ENCODE measurements at places on chromosomes 13 and 19. TPM values are rescaled to one million over a fixed set of nuclear protein-coding genes. Genes with fewer than 3 reads are reported as not detected.

DNA sequence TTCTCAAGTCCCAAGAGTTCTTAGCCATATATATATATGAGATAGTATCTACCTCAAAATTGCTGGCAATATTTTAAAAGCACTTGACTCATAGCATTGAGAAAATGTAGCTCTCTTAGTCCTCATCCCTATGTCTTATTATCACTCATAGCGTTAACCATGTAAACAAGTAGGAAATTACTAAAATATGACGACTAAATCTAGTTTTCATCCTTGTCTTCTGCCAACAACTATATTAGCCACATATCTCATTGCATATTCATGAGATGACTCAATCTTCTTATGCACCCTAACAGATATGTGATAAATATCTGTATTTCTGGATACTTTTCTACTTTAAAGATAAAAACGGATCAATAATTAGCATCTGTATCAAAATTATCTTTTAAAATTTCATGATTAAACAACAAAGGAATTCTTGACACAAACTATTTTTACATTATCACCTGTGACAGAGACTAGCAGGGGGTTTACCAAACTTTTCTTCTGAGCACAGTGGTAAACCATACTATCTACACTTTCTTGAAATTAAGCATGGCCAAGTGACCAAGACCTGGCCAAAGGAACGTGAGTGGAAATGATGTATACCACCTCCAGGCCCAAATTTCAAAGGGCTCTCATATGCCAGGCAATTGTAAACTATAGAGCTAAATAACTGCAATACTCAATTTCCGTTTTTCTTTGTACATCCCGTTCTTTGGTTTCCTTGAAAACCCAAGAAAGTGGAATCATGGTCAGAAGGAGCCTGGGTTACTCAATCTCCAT is 45.7 kb downstream of the ZC3H13 start:
- no peak for DNase-seq

NKPD1 gene
- total RNA-seq, result not detected

DNA sequence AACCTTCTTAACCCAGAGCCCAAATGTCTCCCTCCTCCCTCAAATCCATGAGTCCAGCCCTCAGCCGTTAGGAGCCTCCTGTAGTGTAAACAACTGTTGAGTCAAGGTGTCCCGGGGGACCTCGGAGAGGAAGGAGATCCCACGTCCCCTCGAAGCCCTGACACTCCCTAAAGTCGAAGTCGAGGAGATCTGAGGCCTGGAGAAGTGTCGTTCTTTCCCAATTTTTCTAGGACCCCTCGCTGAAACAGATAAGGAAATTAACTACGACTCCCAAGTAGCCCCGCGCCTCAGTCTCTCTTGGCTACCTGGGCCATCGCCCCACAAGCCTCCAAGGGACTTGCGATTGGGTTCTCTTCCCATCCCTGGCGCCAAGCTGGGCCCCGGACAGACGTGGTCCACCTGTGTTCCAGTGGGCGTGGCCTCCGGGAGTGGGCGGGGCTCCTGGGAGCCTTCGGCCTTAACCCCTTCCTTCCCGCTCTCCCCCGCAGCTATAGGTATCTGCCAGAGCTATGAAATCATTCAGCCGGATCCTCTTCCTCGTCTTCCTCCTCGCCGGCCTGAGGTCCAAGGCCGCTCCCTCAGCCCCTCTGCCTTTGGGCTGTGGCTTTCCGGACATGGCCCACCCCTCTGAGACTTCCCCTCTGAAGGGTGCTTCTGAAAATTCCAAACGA is 869 bp downstream of the GFY start:
- no peak for DNase-seq

- no peak for DNase-seq
Measured at GRCh38 chr19:46959894-46960556, 59.6 kb upstream of the NPAS1 start.

PLEKHA4 gene
- 519 TPM for total RNA-seq

DNA sequence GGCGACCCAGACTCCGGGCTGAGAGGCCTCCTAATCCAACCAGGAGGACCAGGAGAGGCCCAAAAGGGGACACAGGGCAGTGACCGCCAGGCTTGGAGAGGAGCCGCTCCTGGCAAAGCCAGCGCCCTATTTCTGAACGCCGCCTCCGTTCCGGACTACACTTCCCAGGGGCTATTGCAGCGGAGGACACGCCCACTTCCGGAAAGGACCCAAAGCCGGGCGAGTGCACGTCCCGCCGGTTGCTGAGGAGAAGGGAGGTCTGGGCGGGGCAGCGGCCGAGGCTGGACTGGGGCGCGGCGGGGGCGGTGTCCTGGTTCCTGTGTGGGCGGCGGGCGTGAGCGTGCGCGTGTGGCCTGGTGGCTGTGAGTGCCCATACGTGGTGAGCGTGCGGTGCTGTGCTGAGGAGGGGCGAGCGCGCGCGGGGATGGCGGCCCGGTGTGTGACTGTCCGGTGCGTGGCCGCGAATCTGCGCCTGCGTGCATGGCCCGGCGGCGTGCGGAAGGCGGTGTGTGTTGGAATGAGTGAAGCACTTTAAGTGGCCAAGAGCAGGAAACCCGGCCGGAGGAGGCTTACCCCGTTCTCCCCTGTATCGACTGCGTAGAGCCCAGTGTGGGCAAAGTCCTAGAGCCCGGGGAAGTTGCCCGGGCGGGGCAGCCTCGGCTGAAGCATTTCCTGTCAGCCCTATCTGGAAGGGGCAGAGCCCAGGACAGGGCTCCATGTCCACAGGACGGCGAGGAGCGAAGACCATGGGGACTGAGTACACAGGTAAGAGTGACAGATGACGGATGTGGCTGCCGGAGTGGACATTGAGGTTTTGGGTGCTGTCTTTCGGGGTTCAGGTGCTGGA is at the start of gene ZNF470:
Gene ZNF470 (plus strand): TSS at position 195 of the 847 bp plus-strand sequence. CDS start 2,844 bp downstream, outside the sequence.
- DNase-seq, result peak; percentile 97

DNA sequence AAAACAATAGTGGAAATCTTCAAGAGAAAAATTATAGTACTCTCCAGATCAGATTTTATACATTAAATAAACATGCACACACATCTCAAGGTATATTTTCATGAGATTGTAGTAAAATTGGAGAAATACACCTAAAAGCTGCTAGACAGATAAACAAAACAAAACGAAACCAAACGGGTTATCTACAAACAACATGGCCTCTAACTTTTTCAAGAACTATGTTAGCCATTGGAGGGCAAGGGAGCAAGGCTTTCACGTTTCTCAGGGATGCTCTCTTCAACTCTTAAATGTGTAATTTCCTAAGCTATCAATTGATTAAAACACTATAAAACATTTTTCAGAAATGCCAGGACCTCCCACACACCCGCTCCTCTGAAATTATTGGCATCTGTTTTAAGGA is 1262.4 kb upstream of the PCDH20 start:
- no peak for DNase-seq

- no peak for DNase-seq
Measured at GRCh38 chr19:13112555-13112954, 4.0 kb downstream of the TRMT1 start.

DNA sequence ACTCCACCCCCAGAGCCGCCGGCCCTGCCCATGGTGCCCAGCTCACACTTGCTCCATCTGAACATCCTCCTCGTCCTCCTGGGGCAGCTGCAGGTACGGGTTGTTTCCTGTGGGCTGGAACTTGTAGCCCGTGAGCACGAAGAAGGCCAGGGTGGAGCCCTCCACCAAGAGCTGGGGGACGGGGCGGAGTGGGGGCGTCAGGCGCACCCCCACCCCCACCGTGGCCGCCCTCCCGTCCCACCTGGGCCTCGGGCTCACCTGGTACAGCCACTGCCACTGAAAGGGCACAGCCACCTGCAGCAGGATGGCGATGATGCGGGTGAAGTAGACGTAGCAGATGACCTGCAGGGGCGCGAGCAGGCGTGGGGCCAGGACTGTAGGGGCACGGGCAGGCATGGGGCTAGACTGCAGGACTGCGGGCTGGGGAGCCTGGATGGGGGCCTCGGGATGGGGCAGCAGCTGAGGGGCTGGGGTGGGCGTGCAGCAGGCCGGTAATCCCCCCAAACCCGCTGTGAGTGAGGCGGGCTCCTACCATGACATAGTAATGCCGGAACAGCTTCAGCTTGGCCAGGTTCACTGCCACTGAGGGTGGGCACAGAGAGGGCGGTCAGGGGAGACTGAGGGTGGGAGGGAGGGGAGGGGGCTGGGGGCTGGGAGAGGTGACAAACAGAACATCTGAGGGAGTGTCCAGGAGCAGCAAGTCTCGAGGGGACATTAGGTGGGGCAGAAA is 6.3 kb downstream of the GPR108 start:
- no peak for DNase-seq

- DNase-seq, result peak; percentile 92
Measured at GRCh38 chr19:850221-850978, 1.7 kb upstream of the ELANE start.

RNF113B gene
- not detected for total RNA-seq

- no peak for DNase-seq
Measured at GRCh38 chr19:47221890-47222289, 9.1 kb downstream of the BBC3 start.

DNA sequence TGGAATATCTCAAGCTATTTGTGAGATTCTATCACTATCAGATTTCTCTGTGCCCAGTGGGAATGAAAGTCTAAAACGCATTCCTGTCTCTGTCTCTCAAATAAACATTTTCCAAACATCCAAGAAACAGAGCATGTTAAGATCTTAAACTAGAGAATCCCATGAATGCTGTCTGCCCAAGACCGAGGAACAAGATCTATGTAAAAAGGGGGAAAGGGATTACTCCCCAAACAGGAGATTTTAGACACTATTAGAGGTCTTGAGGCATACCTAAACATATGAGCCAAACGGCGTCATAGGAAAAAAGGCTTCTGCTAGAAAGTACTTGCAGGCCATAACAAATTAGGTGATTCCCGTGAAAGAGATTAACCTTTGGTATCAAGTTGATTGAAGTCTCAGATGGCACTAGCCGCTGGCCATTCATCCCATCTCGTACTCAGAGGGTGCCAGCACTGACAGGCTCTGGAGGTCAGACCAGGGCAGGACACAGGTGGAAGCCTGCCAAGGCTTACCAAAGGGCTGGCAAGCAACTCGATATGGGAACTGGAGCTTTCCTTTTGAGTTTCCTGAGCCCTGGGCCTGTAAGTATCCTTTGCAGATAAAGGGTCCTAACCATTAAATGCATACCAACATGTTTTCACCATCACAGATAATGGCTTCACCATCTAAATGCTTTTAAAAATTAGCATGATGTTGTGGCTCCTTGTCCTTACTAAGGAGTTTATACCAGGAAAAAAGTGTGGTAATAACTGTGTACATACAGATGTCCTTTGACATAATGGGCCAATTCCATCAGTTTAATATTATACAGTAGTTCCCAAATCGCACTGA is 225.2 kb downstream of the FOXO1 start:
- peak; percentile 80 for DNase-seq

DNA sequence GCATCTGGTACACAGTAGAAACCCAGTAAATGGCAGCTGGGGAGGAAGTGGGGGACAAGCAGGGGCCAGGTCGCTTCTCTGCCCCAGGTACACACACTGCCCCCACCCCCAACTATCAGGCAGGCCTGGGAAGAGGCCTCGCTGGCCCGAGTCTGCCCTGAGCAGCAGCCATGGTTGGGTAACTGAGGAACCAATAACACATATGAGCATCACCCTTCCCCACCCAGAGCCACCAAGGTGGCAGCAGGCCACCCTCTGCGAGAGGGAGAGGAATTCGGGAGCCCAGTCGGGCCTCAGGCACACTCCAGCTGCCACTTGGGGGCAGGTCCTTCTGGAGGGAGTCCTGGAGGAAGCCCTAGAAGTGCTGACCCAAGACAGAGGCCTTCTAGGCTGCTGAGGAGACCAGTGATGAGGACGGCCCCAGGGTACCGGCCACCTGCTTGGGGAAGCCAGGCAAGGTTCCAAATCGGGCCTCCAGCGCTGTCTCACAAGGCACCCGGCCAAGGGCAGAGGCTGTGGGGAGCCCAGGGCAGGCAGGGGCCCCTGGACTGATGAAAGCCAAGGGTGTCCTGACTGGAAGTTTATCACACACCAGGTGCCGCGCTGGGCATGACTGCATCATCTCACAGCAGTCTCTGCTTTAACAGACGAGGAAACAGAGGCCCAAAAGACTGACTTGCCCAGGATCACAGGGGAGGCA is 14.0 kb upstream of the KPTN start:
- DNase-seq, result no peak

CYP4F11 gene
- total RNA-seq, result 2.1 TPM

DNA sequence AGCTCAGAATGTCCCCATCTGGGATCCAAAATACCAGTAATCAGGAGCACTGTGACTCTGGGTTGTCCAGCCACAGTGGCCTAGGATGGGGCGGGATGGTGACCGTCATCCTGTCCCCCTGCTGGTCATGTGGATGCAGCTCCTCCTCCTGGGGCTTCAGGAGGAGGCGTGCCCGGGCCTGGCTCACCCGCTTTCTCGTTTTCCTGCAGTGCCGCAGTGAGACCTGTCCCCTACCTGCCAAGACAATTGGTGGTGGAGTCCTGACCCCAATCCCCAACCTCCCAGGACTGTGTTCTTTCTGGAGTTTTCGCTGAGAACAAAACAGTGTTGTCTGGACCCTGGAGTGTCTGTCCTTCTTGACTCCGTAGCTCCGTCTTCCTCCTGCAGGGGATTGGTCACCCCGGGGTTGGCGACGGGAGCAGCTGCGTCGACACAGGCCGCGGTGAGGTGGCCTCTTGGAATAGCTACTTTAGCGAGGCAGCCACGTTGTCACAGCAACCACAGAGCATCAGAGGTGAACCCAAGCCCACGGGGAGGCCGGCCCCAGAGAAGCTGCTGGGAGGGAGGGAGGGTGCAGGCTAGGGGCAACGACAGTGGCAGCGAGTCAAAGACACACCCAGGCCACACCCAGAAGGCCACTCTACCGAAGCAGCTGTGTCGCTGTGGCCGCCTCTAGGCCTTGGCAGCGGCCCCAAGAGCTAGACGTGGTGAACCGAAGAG is 10.2 kb upstream of the EMC10 start:
- DNase-seq, result no peak

- DNase-seq, result no peak
Measured at GRCh38 chr13:56396318-56396717, 744.4 kb upstream of the PRR20A start.

- DNase-seq, result peak; percentile 84
Measured at GRCh38 chr13:19864746-19865309, 1.4 kb upstream of the ZMYM5 start.

All from sciatic nerve (tissue), 2 donors.